ENCODE measurements at places on chromosomes 1 and 21. TPM values are rescaled to one million over a fixed set of nuclear protein-coding genes. Genes with fewer than 3 reads are reported as not detected.

GRCh38 chr1:86649618-86650017 is 54.8 kb upstream of the SH3GLB1 start:
- DNase-seq = no peak

- no peak for DNase-seq
Measured at GRCh38 chr1:47561523-47562007, 123.7 kb downstream of the FOXD2 start.

- DNase-seq = no peak
Measured at GRCh38 chr1:45012639-45013278, 705 bp downstream of the UROD start.

- DNase-seq = no peak
Measured at GRCh38 chr1:231324660-231325059, 13.0 kb downstream of the EXOC8 start.

GRCh38 chr1:219463636-219464035 is 149.3 kb downstream of the ZC3H11B start:
- DNase-seq = no peak

DNA sequence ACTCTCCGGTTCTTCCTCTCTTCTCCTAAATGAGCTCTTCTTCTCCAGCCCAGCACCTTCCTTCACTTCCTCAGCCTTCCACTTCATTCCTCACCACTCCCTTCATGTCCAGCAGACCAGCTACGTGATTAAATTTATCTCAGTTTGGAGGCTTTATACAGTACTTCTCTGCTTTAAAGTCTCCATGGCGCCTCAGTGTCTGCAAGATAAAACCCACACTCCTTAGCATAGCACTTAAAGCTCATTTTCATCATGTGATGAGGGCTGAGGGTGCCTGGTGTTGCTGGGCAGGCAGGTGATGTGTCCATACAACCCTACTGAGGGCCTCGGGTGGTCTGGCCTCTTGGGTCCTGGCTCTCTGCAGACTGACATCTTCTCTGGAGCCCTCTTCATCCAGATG is 7.7 kb downstream of the SLC5A9 start:
- DNase-seq = no peak

The PAQR6 gene
- 3.0 TPM for total RNA-seq

The PTCH2 gene
- total RNA-seq = 2.3 TPM

The INSRR gene
- total RNA-seq = 0.07 TPM

The LIN28A gene
- not detected for total RNA-seq

The TCHHL1 gene
- total RNA-seq = not detected

The C2CD4D gene
- total RNA-seq = 0.26 TPM

The FCGR3B gene
- total RNA-seq = not detected

The LSS gene
- 63.0 TPM for total RNA-seq

Data from T-cell (primary cell).